ENCODE measurements at places on chromosomes 4 and X. TPM values are rescaled to one million over a fixed set of nuclear protein-coding genes. Genes with fewer than 3 reads are reported as not detected.

The CXXC4 gene
- total RNA-seq: 10.6 TPM

The TNMD gene
- not detected for total RNA-seq

DNA sequence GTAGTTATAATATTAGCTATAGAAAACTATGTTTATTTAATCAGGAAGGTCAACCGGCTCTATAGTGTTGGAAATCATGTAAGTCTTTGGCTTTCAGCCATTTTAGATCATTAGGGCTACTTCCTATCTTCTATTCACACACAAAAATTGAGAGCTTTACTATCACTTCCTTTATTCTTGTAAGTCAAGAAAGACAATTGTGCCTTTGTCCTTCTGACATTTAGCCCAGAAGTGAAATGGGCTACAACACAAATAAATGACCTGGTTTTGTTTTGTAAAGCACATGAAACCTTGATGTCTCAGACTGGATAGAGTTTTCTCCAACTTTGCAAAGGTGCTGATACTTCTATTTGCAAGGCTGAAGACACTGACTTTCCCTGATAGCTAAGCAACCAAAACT is 122.4 kb upstream of the ACSL4 start:
- DNase-seq: no peak

- peak; percentile 95 for DNase-seq
These were observed 90.8 kb downstream of the IRF2 start for GRCh38 chr4:184383497-184384055.

DNA sequence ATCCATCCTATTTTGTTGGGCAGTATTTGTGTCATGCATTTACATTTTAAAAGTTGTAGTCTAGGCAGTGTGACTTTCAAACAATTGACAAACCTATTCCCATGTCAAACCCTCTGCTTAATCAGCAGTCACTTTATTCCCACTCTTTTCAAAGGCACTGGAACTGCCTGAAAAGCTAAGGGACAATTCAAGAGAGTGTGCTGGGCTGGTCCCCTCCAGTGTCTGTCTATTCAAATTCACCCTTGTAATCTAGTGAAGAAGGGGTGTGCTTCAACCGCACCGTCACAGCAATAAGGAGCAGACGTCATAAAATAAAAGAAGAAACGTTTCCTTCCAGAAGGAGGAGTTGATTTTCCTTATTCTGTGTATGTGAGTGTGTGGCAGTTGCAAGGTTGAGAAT is 197.0 kb upstream of the MAD2L1 start:
- DNase-seq: no peak

- peak; percentile 4 for DNase-seq
These were observed 32.8 kb downstream of the FAM149A start for GRCh38 chr4:186137196-186137794.

DNA sequence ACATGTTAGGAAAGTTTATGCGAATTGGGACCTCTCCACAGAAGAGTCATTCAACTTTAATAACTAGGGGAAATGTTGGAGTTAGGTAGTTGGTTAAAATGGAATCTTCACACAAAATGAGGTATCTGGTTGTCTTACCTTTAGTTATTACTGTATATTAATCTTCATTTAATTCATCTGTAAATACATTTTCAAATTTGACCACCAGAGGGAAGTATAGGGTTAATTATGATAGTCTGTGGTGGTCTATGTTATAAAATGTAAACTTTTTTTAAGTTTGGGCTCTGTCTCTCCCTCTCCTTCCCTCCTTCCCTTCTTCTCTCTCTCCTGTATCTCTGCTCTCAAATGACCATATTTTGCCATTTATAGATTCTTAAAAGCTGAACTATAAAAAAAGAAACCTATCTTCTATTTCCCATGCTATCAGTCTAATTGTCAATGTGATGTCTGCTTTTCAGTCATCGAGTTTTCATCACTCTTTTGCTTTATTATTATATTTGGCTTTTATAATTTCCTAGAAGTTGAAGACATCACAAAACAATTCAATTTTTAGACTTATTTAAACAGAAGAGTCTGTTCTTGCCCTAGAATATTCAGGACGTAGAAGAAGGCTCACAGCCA is 49.8 kb downstream of the TMEM144 start:
- peak; percentile 4 for DNase-seq

GRCh38 chrX:19332983-19333382 is 10.7 kb upstream of the PDHA1 start:
- DNase-seq: no peak

DNA sequence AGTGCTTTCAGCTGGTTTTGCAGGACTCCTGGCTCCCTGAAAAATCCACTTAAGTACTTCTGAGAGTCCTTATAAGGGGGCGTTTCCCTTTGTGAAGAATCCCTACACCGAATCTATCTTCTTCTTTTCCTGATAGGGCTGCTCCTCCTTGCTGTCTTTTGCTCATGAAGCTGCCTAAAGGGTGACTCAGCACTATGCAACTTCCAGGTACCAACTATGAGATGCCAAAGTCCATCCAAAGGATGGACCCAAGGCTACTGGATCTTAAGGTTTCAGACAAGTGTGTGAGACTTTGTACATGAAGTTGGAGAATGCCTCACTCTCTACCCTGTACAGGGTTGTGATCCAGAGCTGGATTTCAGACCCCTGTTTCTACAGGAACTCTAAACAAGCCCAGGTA is 485.0 kb upstream of the FAT1 start:
- DNase-seq: no peak

DNA sequence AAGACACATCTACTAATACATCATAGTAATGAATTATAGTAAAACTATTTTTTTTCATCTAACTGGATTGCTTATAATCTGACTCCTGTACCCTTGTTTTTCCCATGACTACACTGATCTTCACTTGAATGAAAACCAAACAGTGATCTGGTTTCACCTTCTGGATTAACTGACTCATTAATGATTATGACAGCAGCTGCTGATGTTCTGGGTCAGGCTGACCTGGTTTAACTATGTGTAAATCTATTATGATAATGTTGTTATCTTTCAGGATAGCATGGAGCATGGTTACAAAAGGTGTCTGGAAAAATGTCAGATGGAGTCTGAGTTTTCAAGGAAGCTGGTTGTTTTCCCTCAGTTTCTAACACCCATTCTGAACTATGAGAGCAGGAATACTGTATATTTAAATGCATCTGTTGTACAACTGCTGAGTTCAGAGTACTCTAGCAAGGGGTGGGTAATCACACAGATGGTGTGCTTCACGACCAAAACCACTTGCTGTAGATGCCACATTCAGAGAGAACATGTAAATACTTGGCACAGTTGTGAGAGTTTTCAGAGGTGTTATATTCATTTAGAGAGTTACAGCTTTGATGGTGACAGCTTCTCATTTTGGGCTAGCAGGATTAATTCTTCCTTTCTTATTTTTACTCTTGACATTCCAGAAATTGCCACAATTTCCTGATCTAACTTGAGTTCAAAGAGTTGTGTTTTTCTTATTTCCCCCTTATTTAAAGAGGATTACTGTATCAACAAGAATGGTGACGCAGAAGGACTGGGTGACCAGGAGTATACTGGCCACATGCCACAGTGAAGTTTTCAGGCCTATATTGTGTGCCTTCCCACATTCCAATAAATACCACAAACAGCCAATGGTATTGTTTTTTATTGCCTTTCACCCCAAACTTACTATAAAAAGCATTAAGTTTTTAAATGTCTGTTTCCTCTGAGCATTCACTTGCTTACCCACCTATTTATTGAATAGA is 249.7 kb upstream of the TET2 start:
- DNase-seq: peak; percentile 68

GRCh38 chrX:2523911-2524310 is 23.1 kb upstream of the DHRSX start:
- DNase-seq: no peak

GRCh38 chr4:163191999-163192398 is 25.3 kb upstream of the NAF1 start:
- DNase-seq: no peak

DNA sequence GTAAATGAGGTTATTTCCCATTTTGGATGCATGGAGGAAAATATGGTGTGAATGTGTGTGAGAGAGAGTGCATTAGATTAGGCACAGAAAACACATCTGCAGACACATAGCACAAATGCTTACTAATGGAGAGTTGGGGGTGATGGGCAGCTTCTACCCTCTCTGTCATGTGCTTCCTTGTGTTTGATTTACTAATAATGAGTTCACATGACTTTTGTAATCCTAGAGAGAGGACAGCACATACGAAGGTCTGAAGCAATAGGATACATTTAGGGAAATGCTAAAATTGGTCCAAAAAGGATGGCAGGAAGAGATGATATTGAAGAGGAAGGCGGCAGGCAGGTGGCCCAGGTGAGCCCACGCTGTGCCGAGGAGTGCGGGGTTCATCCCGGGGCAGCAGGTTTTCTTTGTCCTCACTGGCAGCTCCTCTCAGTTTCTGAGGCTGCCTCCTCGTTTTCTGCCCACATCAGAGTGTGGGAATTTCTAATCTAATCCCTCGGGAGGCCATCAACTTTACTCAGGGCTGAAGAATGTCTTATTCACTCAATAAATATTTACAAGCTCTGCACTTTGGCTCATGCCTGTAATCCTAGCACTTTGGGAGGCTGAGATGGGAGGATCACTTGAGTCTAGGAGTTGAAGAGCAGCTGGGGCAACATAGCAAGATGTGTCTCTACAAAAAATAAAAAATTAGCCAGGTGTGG is 15.9 kb upstream of the MAP9 start:
- peak; percentile 53 for DNase-seq

DNA sequence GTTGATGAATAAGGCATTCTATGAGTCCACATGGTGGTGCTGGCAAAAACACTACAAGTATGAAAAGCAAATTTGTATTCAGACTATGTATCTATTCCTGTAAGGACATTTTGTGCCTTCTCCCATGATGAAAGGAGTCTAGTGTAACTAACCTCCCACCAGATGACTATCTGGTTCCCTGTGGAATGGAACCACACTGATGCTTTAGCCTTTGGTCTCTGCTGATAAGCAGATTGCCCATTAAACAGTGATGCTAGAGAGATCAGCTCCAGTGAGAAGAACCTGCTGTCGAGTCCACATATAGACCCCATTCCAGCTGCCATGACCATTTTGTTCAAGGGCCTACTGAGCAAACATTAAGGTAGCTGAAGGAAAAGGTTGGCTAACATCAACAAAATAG is 10.5 kb upstream of the THOC2 start:
- no peak for DNase-seq

GRCh38 chr4:101782546-101782945 is 8.0 kb upstream of the BANK1 start:
- DNase-seq: no peak
